ENCODE measurements at places on chromosomes 6 and 20.

DNA sequence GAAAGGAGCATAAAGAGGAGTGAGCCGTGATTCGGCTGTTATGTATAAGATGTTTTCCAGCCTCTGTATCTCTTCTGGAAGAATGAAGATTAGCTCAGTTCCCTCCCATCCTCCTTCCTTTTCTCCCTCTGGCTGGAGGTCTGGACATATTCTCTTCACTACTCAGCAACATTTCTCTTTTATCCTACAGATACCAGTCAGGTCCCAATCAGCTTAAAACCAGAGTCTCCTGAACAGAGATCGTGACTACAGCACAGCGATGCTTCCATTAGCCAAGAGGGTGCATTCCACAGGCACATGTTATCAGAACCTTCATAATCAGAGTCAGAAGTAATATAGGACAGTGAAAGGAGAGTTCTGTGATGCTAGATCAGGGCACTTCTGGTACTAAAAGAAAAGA is 133.9 kb upstream of the SOX4 start:
- DNase-seq: no peak

- no peak for DNase-seq
Measured at GRCh38 chr6:116924245-116924644, 47.2 kb downstream of the RFX6 start.

DNA sequence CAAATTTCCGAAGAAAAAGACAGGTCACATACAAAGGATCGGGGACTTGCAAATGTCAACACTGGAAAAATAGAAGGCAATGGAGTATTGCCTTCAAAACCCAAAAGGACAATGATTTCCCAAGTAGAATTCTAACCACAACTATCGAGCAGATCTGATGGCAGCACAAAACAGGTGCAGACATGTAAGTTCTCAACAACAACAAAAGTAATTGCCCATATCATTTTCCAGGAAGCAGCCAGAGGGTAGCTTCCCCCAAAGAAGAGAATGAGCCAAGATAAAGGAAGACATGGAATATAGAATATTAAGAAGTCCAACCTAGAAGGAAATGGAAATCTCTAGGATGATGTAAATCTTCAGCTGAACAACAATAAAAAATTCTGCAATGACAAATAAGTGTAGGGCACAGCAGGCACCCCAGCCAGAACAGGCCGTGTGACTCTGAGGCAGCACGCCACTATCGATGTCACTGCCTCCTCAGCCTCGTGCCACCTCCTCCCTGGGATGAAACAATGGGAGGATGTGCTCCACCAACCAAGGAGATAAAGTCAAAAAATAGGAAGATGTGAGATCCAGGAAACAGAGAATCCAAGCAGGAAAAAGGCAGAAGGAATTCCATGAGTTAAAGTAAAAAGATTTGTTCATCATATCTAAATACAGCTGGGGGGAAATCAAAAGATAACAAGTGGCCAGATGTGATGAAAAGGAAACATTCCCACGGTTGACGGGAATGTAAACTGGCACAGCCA is 34.1 kb downstream of the SERPINB1 start:
- no peak for DNase-seq

- no peak for DNase-seq
Measured at GRCh38 chr6:26243132-26243531, 121.9 kb upstream of the BTN3A2 start.

GRCh38 chr6:92479831-92480230 is 939.5 kb downstream of the EPHA7 start:
- no peak for DNase-seq

DNA sequence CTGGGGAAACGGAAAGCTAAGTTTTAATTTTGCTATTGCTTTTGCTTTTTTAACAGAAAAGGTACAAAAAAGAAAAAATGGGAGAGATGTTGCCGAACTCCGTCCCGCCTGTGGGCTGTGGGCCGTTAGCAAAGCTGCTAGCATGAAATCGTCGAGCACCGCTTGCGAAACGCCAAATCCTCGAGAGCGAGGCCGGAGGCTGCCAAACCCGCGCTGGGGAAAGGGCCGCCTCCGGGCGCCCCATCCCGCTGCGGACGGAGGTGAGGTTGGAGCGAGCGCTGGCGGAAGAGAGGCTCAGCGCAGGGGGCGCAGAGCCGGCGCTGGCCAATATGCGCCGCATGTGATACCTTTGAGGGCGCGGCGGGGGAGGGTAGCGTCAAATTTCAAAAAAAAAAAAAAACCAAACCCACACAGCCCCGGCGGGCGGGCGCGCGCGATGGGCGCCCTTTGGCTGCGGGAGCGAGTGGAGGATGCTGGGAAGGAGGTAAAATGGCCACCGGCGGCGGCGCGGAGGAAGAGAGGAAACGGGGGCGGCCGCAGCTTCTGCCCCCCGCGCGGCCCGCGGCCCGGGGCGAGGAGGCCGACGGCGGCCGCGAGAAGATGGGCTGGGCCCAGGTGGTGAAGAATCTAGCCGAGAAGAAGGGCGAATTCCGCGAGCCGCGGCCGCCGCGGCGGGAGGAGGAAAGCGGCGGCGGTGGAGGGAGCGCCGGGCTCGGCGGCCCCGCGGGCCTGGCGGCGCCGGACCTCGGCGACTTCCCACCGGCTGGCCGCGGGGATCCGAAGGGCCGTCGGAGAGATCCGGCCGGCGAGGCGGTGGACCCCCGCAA is at the start of gene ZCCHC3:
Gene ZCCHC3, plus strand, starts transcription at position 473 of the 827 bp plus-strand sequence. Its CDS starts 17 bp downstream, at position 490.
- peak; percentile 60 for DNase-seq

DNA sequence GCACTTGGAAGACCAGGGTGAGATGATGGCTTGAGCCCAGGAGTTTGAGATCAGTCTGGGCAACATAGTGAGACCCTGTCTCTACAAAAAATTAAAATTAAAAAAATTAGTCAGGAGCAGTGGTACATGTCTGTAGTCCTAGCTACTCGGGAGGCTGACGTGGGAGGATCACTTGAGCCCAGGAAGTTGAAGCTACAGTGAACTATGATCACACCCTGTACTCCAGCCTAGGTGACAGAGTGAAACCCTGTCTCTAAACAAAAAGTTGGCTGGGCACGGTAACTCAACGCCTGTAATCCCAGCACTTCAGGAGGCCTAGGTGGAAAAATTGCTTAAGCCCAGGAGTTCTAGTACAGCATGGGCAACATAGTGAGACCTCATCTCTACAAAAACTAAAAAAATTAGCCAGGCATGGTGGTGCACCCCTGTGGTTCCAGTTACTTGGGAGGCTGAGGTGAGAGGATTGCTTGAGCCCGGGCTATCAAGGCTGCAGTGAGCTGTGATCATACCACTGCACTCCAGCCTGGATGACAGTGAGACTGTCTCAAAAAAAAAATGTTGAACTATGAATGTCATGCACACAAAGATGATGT is 60.8 kb upstream of the MYL9 start:
- no peak for DNase-seq

DNA sequence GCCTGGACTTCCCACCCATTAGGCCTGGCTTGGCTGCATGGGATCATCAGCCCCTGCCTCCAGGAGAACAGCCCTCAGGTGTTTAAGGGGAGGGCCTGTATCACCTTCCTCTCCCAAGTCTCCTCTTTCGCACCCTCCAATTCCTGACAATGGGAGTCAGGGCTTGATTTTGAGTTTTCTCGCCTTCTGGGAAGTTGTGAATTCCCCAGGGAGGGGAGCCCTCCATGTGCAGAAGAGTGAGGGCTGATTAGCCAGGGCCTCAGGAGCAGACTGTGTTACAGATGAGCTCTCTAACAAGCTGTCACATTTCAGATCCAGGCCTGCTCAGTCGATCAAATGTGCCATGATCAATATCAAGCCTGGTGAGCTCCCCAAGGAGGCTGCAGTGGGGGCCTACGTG is 42.4 kb downstream of the CNBD2 start:
- no peak for DNase-seq

- no peak for DNase-seq
Measured at GRCh38 chr6:163531122-163531521, 116.6 kb downstream of the QKI start.

GRCh38 chr6:34235307-34236130 is 1.2 kb upstream of the HMGA1 start:
- DNase-seq: peak; percentile 63

DNA sequence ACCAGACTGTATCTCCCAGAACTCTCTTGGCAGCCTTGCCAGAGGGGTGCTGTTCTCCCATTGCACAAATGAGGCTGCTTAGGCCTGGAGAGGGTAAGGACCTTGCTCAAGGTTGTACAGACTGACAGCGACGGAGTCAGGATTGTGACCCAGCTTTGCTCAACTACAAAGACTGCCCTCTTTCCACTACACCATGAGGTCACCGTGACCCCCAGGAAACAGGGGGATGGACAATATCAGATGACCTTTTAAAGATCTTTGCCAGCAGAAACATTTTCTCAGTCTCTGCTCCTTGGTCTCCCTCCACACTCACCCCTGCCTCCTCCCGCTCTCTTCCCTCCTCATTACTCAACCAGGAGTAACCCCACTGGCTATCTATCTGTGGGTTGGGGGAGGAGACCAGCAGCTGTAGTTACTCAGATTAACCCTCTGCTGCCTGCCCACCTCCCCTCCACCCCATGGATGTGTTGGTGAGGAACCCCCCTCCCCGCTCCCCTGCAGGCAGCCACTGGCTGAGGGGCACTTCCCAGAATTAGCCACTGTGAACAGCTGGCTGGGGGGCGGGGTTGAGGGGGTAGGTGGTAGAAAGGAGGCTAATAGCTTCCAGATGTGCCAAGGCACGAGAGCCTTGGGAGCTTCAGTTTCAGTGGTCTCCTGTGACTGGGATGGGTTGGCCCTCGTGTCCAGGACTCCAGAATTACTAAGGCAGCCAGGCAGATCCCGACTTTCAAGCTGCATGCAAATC is 26.9 kb upstream of the MRPS18A start:
- DNase-seq: no peak

GRCh38 chr6:34360556-34360955 is 31.9 kb downstream of the NUDT3 start:
- DNase-seq: no peak

GRCh38 chr6:11042750-11043377 is 1.2 kb downstream of the ELOVL2 start:
- DNase-seq: no peak

DNA sequence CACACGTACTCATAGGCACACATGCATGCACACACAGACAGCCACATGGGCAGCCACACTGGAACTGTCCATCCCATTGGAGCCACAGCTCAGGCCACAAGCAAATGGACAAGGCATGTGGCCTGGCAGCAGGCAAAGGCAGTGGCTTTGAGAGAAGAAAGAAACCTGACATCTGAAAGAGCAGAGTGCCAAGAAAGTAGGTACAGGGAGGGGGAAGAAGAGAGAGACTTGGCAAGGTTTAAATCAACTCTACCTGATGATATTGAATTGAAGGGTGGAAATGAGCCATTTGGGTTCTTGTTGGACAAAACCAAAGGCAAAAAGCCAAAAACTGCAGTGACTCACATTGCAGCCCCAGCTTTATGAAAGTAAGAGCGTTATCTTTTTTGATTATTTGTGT is 142.7 kb downstream of the PCSK2 start:
- DNase-seq: no peak

GRCh38 chr6:118080547-118080946 is 173.5 kb downstream of the SLC35F1 start:
- DNase-seq: no peak

DNA sequence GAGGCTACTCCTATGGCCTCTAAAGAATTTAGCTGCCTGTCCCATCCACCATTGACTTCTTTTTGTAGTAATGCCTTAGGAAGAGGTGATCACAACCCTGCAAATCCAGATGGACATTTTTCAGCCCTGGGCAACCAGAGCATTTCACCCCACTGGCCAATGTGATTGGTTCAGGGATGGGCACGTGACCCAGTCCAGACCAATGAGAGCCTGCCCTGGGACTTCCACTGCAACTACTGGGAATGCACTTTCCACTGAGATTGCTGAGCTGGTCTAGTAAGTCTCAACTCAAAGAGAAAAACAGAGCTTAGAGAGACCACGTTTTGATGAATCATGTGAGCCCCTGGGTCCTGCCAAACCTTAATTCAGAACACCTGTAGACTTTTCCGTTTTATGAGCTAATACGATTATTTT is 8.9 kb upstream of the UBE2V1 start:
- DNase-seq: no peak

DNA sequence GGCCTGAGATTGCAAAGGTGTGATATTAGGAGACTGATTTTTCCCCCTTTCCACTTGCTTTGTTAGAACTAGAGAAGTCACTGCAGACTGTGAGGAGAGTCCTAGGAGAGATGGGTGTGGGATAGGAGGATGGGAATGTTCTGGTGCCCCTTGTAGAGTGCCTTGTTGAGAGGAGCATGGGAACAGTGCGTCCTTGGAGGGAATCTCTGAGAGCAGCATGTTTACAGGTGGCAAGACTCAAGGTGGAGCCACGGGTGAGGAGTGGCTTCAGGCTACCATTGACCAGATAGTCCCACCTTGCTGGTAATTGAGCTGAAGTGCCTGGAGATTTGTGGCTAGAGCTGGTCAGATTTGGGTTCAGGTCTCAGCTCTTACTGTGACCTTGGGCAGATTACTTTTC is 6.0 kb downstream of the PLCG1 start:
- DNase-seq: no peak

GRCh38 chr6:56448046-56448445 is 194.6 kb downstream of the DST start:
- DNase-seq: no peak

- DNase-seq: no peak
Measured at GRCh38 chr6:138372711-138373463, 4.8 kb upstream of the SMIM28 start.

GRCh38 chr6:21791581-21791980 is 198.0 kb downstream of the SOX4 start:
- no peak for DNase-seq

- DNase-seq: no peak
Measured at GRCh38 chr6:105199711-105200110, 19.9 kb upstream of the POPDC3 start.

DNA sequence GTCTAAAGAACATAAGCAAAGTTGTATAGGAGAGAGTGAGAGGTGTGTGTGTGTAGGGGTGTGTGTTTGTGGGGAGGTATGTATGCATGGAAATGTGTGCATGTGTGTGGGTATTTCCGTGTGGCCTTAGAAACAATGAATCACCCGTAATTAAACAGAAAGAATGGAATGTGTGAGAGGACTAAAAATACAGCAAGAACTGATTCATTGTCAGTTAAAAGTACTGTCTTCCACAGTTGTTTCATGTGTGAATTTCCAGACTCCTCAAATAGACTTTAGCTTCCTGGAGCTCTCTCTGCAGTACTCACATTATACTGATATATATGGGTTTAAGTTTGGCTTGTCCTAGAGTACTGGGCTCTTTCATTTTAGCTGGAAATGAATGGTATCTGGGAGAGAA is 145.7 kb downstream of the RIMS1 start:
- DNase-seq: no peak

- DNase-seq: no peak
Measured at GRCh38 chr6:149450679-149451375, 34.0 kb downstream of the ZC3H12D start.

- no peak for DNase-seq
Measured at GRCh38 chr6:108587258-108588059, 26.7 kb downstream of the FOXO3 start.

- DNase-seq: no peak
Measured at GRCh38 chr6:114276783-114277182, 66.0 kb downstream of the HS3ST5 start.

GRCh38 chr6:108661430-108661829 is 100.7 kb downstream of the FOXO3 start:
- DNase-seq: no peak

DNA sequence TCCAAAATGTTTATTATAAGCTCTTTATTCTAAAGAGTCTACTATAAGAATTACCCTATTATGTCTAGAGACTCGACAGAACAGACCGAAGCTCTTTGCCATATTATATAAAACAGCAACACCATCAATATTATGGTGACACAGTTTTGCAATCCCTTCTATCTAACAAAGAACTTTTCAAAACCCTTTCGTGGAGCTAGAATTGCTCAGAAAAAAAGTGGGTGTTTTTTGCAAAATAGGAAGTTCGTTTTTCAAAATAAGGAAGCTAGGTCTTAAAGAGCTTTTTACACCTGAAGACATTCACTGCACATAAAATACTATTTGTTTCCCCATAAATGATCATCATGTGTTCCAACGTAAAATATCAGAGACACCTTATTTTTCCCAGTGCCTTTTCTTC is 240.0 kb downstream of the FOXC1 start:
- DNase-seq: no peak
